ENCODE measurements at places on chromosomes 6 and 20.

DNA sequence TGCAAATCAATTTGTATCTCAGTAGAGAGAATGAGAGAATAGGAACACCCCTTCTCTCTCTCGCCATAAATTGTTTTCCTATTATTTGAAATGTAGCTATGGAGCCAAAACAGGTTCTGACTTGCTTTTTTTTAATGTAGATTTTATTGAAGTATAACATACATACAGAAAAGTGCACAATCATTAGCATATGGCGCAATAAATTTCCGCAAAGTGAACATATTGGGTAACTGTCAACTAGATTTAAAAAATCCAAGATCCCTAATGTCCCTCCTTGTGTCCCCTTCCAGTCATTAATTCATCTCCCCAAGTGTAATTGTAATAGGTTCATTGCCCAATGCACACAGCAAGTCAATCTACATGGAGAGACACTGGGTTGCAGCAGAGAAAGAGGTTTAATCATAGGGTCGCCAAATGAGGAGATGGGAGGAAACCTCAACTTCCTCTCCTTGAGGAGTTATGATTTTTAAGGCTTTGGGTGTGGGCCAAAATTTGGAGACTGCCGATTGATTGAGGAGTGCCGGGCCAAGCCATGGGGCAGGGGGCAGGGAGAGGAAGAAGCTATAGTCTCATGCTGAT, 43.3 kb upstream of the TGM3 start:
- DNase-seq: no peak

DNA sequence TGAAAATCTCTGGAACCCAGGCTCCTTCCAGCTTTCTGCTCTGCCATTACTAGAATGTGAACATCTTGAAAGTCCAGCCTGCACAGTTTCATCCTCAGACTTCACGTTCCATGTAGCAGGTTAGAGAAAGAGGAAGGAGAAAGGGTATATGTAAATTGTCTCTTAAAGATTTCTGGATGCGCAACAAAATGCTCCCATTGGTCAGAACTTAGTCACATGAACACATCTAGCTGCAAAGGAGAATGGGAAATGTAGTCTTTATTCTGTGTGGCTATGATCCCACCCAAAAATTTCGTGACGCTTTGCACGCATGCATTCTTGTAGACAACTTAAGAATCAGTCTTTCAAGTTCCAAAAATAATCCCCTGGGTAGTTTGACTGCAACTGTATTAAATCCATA, 46.4 kb upstream of the CHD6 start:
- no peak for DNase-seq

DNA sequence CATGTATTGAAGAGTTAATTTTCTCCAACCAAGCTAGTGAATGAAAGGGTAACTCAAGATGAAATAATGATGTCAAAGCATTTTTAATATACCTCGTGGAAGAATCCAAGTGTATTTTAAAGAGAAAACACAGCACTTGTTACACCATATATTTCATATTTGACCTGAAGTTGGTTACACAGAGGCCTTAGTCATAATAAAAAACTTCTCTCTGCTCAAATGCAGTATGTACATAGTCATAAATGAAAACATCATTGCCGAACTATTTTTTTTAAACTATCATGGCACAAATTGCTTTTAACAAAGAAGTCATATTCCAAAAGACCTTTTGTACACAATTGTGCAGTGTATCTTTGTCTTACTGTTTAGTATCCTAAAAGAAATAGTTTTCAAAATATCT, 43.0 kb downstream of the BACH2 start:
- DNase-seq: no peak

GRCh38 chr6:21955053-21955595, 341.7 kb downstream of the PRL start:
- no peak for DNase-seq
